ENCODE measurements at places on chromosomes 6 and 20.

DNA sequence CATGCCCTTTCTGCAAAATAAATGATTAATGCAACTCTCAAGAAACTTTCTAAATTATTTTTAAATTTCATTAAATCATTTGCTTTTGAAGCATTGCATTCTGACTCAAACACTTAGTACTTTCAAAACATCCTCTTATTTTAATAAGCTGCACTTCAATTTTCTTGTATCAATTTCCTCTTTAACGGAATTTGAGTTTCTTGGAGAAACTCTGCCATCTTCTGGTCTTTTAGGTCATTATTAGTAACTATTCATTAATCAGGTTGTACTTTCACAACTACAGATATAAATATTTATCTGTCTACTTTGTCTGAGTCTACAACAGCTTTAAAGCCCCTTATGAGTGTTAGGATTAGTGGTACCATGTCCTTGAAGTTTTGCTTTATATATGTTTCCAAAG, 30.2 kb downstream of the TMX4 start:
- DNase-seq = no peak

- DNase-seq = no peak
Observed at GRCh38 chr20:8389381-8390036, 257.4 kb downstream of the PLCB1 start.

GRCh38 chr6:148657048-148657447, 89.8 kb upstream of the UST start:
- no peak for DNase-seq

DNA sequence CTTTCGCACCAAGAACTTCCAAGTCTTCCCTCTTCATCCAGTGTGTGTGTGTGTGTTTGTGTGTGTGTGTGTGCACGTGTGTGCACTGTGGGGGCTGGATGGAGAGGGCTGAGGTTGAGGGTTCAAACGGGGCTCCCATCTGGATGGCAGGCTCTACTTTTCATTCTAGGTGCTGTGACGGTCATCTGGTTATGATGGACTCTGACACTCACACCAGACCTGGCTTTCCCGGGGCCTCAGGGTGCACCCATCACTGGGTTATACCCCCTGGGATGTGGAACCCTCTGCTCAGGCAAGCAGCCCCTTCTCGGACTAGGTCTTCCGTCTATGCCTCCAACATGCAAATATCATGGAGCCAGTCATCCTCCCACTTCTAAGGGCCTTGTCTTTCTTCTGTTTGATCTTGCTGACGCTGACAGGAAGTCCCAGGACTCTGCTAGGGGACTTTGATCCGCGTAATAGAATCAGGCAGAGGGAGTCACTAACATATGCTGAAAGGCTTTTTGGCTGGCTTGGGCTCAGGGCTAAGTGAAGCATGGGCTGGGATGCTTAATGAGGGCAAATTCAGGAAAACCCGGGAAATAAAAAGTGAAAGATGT, 313.6 kb downstream of the CDC5L start:
- DNase-seq = no peak

Measured in cortex of kidney (tissue), 1 donor.